Prostate gland (tissue), 2 donors: ENCODE measurements at places on chromosomes 2 and 18.

DNA sequence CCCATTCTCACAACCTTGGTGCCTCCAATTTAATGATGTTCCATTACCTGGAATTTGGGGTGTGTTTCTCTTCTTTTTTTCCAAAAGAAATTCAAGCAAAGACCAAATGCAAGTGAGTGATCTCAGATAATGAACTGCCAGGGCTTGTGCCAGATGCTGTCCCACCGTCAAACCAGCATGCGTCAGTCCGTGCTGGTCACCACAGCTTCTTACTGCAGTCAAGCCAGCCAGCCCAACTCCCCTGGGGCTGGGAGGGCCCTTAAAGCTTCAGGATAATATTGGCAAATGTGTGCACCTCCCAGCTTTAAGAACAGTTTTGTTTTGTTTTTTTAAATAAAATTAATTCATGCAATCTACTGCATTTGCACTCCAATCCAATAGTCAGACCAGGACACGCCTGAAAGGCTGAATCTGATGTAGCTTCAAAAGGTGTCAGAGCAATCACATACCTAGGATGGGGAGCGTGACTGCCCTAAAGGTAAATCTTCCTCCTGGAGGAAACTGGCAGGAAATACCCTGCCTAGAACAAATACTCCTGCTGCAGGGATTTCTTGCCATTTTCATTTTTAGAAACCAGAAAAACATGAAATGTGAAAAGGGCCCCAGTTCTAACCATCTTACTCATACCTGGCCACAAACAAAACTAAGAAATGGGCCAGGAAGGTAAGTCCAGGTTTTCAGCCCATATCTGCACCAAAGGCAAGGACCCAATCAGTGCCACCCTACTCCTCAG lies 26.8 kb upstream of the SP3 start:
- no peaks in the 10 kb centered on the region for H3K27me3 ChIP-seq
- no peaks in the 10 kb centered on the region for H3K36me3 ChIP-seq
- H3K4me1 ChIP-seq, result peaks cover 3% of the 10 kb centered on the region
- no peak overlapping the region for H3K27ac ChIP-seq
- no peak overlapping the region for H3K4me3 ChIP-seq

DNA sequence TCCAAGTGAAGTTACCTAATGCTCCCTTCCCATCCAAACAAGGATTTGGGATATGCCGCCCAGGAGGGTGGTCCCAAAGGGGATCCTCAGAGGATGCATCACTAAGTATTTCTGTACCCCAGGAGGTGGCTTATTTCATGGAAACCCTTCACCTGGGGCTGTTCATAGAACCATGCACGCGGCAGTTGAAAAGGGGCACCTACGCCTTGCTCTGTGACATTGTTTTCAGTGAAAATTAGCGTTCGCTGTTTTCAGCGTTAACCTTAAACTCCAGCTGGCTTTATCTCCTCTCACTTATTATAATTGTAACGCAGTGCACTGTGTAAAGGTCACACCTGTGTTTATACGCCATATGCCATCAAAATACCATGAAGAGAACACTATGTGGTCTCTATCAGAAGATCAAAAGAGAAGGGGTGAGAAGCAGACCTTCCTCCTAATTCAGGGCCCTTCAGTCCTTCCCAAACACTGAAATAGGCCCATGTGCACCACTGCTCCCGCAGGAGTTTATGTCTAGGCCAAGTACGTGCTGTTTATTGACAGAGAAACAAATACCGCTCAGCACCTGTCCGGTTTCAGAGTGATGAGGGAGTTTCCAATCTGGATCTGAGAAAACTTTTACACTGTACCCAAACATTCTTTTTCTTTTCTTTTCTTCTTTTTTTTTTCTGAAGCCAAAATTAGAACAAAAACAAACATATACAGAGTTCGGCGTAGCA lies 162.1 kb downstream of the BCL2 start:
- DNase-seq, result no peak
- H3K4me3 ChIP-seq, result no peak overlapping the region
- H3K36me3 ChIP-seq, result no peaks in the 10 kb centered on the region

DNA sequence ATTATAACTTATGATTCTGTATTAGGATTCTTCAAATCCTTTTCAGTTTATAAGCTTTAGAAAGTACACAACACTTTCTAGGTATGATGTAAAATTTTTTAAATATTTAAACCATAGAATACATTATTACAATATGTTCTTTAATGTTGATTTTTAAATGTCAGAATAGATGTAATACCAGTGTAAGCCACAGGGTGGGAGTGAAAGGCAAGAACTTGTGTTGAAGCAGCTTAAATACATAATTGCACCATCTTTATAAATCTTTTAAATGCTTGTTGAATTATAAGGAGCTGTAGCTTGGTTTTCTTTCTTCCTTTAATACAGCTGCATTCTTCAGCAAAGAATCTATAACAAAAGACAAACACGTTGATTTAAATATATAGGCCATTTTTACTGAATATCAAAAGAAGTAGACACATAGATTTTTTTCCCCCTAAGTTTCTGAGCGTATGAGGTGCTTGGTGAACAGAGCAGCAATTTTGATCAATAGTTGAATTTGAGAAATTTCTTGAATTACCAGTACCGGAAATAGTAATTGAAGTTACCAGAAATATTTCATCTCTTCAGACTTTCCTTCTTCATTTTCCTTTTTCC lies 63.0 kb downstream of the TANK start:
- no peaks in the 10 kb centered on the region for H3K4me1 ChIP-seq
- H3K27ac ChIP-seq, result no peak overlapping the region
- DNase-seq, result peak; percentile 46

- no peak overlapping the region for H3K27ac ChIP-seq
- no peak for DNase-seq
- H3K27me3 ChIP-seq, result no peaks in the 10 kb centered on the region
- no peaks in the 10 kb centered on the region for H3K4me1 ChIP-seq
- H3K4me3 ChIP-seq, result no peak overlapping the region
These were observed 462.7 kb downstream of the METTL4 start for GRCh38 chr18:2108591-2108990.

DNA sequence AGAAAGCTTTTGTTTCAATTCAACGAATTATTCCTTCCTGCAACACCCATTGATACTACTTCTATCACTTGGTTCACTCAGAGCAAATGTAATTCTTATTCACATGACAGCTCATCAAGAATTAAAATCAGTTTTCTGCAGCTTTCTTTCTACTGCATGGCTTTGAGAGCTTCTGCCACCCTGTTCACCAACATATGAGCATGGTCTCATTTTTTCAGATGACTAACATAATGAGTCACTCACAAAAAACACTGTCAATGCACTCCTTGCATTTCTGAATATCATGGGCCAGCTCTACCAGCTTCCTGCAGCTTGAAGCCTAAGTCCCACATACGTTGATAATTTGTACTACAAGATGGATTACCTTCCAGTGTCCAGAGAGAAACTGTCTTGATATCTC lies 342.9 kb downstream of the LRATD1 start:
- no peak for DNase-seq
- H3K4me3 ChIP-seq, result no peak overlapping the region
- H3K27ac ChIP-seq, result no peak overlapping the region

DNA sequence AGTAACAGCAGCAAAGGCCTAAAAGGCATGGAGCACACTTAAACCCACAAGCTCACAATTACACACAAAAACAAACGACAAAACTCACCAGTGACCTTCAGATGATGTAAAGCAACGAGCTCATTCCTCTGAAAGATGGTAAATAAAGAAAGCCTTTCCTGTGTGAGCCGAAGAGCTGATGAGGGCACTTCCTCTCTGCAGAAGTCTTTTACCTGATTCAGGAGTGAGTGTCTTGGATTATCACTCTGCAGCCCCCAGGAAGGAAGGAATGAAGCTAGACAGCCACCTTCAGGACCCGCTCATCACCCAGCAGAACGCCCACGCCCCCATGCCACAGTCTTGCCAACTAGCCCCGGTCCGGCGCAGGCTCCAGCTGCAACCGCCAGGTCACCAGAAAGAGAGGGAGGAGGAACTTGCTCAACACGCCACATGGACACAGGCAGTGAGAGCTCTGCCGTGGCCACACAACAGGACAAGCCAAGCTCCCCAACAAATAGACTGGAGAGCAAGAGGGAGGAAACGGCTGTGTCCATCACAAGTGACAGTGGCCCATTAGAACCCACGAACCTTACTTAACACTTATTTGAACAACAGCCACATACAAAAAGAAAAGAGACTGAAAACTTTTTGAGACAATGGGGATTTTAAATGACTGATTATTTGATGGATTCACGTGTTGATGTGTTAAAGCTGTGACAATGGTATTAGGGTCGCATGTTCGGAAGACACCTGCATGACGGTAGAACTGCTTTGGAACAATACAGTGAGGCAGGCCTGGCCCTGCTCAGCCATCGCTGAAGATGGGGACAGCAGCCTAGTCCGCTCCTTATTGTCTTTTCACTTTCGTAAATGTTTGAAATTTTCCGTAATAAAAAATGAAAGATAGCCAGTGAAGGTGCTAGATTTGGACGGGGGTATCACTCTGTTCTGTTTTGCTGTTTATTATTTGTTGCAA lies 127.3 kb downstream of the HDAC4 start:
- no peak overlapping the region for H3K4me3 ChIP-seq
- H3K27me3 ChIP-seq, result no peaks in the 10 kb centered on the region
- DNase-seq, result no peak
- peaks cover 1% of the 10 kb centered on the region for H3K4me1 ChIP-seq

DNA sequence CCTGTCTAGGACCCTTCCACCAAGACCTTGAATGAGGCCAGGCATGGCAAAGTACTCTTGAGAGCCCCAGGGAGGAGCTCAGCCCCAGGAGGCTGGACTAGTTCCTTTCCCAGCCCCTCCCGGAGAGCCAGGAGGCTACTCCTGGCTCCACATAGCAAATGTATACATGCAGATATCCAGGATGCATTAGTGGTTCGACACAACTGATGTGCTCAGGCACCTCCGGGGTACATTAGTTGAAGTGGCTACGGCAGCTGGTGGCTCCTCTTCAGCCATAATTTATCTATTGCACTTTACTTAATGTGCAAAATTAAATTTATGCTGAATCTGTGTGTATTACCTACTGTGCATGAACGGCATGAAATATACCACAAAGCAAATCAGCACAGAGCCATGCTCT lies 182.8 kb upstream of the MEIS1 start:
- no peaks in the 10 kb centered on the region for H3K4me1 ChIP-seq
- no peaks in the 10 kb centered on the region for H3K36me3 ChIP-seq
- H3K27ac ChIP-seq, result no peak overlapping the region
- no peaks in the 10 kb centered on the region for H3K27me3 ChIP-seq
- no peak for DNase-seq

DNA sequence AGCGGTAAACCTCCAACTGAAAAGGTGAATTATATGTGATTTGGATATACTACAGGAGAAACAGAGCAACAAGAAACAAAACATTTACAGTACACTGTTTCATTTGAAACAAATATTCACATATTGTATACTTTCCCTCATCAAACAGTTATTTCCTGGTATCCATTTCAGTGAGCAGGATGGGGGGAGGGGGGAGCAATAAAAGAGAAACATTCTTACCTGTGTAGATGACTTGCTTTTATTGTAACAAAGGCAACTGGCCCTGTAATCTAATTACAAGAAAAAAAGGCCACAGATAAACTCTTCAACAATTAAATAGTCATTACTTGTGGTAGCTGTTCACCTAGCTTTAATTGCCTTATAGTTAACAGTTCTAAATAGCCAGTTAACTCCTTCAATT lies 3.9 kb upstream of the PPP1CB start:
- H3K36me3 ChIP-seq, result no peaks in the 10 kb centered on the region
- no peaks in the 10 kb centered on the region for H3K27me3 ChIP-seq
- H3K27ac ChIP-seq, result peak overlapping the region; percentile 100
- peaks cover 27% of the 10 kb centered on the region for H3K4me1 ChIP-seq
- peak; percentile 67 for DNase-seq

- no peaks in the 10 kb centered on the region for H3K27me3 ChIP-seq
- no peaks in the 10 kb centered on the region for H3K36me3 ChIP-seq
- DNase-seq, result no peak
- no peak overlapping the region for H3K4me3 ChIP-seq
These were observed 17.2 kb downstream of the FHOD3 start for GRCh38 chr18:36314754-36315153.

DNA sequence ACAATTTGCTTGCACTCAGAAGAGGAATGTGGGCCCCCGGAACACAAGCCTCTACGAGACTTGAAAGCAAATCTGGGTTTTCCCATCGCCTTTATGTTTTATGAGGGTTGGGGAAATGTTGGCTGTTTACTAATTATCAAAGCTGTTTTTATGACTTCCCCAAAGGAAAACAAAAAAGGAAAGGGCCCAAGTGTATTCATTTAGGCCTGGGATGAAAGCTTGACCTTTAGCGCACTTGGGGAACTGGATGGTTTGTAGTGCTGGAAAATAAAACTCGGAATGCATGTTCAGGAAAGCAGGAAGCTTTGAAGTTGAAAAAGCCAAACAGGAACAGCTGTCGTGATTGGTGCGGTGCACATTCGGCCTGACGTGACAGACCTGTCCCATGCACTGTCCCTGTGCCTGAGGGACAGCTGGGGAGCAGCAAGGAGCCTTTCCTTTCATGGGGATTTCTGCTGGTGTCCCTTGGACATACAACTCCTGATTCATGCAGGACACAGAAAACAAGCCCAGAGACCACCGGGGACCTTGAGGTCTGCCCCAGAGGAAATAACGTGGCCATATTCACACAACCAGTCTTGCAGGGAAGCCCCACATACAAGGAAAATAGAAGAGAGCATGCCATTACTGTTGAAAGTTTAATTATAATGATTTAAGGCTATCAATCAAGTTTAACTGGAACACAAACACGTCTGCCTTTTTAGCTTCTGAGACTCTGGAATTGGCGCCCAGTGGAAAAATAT lies 169.7 kb upstream of the APCDD1 start:
- no peaks in the 10 kb centered on the region for H3K27me3 ChIP-seq
- no peak for DNase-seq
- no peaks in the 10 kb centered on the region for H3K36me3 ChIP-seq
- H3K4me1 ChIP-seq, result no peaks in the 10 kb centered on the region

- H3K36me3 ChIP-seq, result no peaks in the 10 kb centered on the region
- no peaks in the 10 kb centered on the region for H3K4me1 ChIP-seq
- H3K4me3 ChIP-seq, result no peak overlapping the region
- peaks cover 3% of the 10 kb centered on the region for H3K27me3 ChIP-seq
- no peak for DNase-seq
These were observed 4.4 kb downstream of the SLC5A7 start for GRCh38 chr2:107990718-107991117.

GRCh38 chr2:84782717-84783442 lies 98.0 kb downstream of the TRABD2A start:
- H3K4me1 ChIP-seq, result no peaks in the 10 kb centered on the region
- no peak overlapping the region for H3K27ac ChIP-seq
- H3K4me3 ChIP-seq, result no peak overlapping the region
- H3K36me3 ChIP-seq, result no peaks in the 10 kb centered on the region
- H3K27me3 ChIP-seq, result no peaks in the 10 kb centered on the region

GRCh38 chr2:136496966-136497365 lies 268.4 kb upstream of the THSD7B start:
- no peaks in the 10 kb centered on the region for H3K27me3 ChIP-seq
- H3K4me3 ChIP-seq, result no peak overlapping the region
- no peaks in the 10 kb centered on the region for H3K36me3 ChIP-seq
- no peak overlapping the region for H3K27ac ChIP-seq
- no peaks in the 10 kb centered on the region for H3K4me1 ChIP-seq
- DNase-seq, result no peak

DNA sequence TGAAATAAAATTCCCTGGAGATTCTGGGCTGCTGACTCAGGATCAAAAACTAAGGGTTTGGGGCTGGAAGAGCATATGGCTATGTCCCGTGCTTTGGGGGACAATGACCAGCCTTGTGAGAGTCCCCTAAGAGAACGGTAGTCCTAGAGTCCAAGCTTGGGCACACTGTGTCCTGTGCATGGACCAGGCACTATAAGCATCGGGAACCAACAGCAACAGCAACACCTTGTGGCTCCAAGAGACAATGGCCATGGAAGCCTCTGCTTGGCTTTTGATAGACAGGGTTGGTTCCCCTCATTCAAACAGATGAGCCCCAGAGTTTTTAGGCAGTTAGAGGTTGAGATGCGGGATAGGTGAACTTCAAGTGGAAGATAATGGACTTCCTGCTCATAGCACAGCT lies 294.4 kb upstream of the CHAC2 start:
- no peaks in the 10 kb centered on the region for H3K4me1 ChIP-seq
- H3K36me3 ChIP-seq, result no peaks in the 10 kb centered on the region
- H3K27ac ChIP-seq, result no peak overlapping the region
- H3K27me3 ChIP-seq, result no peaks in the 10 kb centered on the region
